CD4-positive, alpha-beta T cell treated with Interleukin-4 for 4 hours (primary cell): ENCODE measurements at places on chromosomes 16 and 17.

DNA sequence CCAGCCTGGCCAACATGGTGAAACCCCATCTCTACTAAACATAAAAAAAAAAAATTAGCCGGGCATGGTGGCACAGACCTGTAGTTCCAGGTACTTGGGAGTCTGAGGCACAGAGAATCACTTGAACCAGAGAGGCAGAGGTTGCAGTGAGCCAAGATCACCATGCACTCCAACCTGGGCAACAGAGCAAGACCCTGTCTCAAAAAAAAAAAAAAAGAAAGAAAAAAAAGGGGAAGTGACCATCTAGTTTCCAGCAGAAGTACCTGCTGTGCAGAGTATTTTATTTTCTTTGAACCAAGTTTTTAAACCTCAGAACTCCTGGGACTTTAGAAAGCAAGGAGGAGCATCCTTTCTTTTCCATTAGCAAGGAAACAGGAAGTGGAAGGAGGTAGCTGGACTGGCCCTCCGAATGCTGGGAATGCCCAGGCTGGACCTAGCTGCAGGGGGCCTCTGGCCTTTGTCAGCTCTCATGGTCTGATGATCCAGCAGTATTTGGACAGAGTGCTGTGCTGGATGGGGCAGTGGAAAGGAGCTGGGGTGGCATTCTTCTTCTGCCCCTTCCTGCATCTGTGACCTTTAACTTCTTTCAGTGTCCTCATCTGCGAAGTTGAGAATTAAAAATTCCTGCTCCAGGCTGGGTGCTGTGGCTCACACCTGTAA is 6.6 kb downstream of the GID4 start:
- no peak for DNase-seq

DNA sequence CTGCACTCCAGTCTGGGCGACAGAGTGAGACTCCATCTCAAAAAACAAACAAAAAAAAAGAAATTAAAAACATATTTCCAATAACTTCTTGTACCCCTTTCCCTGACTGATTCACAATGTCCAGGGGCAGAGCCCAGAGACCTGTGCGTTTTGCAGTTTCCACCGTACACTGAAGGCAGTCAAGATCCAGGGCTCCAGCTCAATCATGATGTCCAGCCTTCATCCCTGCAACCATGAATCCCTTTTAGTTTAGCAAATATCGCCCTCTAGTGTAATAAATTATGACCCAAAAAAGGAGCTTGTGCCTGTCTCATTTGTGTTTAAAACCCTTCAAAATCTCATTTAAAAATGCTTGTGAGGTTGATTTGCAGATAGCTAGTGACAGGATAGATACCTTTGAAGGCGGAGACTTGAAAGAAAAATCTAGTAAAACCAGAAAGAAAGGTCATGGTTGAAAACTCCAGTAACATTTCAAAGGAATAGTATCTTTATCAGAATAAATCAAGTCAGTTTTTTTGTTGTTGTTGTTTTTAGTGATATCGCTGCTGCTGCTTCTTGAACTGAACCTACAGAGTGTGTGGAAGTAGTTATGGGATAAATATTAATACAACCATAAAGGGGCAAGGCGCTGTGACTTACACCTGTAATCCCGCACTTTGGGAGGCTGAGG is 3.7 kb upstream of the ERN1 start:
- DNase-seq, result peak; percentile 73

GRCh38 chr17:27442702-27443101 is 13.5 kb upstream of the KSR1 start:
- no peak for DNase-seq

GRCh38 chr17:19943026-19943425 is 34.6 kb downstream of the AKAP10 start:
- no peak for DNase-seq

GRCh38 chr16:83737729-83738354 is 69.9 kb upstream of the HSBP1 start:
- DNase-seq, result no peak

GRCh38 chr16:58098207-58099096 is 30.7 kb downstream of the CFAP20 start:
- DNase-seq, result no peak

DNA sequence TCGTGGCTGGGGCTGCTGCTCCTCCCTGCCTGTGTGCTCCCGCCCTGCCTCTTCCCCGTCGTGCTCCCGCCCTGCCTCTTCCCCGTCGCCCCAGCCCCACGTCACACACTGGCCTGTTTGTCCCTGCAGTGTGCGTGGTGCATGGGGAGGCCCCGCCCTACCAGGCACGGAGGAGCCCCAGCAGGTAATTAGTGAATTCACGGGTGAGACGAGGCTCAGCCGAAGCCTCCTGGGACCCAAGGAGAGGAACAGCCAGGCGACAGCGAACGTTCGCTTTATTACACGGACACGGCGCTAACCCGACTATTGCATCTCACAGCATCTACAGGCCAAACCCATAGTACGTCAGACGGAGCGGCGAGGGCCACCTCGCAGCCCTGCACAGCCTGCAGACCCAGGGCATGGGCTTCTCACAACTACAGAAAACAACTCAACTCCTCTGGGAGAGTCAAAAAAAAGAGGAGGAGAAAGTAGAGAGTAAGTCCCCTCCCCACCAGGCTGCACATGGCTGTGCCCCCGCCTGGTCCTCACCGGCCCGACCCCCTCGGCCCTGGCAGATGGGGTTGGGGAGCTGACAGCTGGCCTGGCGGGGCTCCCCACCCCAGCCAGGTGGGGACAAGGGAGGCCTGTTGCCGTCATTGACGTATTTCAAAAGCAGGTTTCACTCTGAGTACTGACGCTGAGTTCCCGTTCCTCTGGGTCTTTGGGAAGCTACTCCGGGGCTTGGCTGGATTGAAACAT is 4.3 kb upstream of the PABPN1L start:
- DNase-seq, result no peak

GRCh38 chr16:64858076-64858475 is 263.8 kb downstream of the CDH11 start:
- DNase-seq, result no peak

- DNase-seq, result peak; percentile 94
Measured at GRCh38 chr17:35046740-35047283, 16.7 kb downstream of the RFFL start.

GRCh38 chr16:67147437-67148140 is 3.2 kb downstream of the B3GNT9 start:
- DNase-seq, result no peak

- DNase-seq, result no peak
Measured at GRCh38 chr17:82596837-82597672, 51.2 kb downstream of the WDR45B start.

GRCh38 chr17:15444805-15445204 is 22.6 kb downstream of the CDRT4 start:
- no peak for DNase-seq

DNA sequence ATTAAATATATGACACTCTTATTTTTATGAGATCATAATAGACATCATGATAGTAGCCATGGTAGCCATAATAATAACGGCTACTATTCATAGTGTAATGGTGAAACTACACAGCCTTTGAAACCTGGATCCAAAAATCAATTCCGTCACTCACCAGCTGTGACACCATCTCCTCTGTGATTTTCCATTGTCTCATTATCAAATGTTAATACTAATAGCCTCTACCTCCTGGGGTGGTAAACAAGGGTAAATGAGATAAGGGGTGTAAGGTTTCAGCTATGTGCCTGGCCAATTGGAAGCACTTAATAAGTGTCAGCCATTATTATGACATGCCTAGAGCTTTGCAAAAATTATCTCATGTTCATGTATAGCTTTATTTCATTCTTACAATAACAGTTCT is 88.6 kb downstream of the CACNG3 start:
- DNase-seq, result no peak

- DNase-seq, result no peak
Measured at GRCh38 chr17:65470783-65471182, 90.7 kb downstream of the AXIN2 start.

DNA sequence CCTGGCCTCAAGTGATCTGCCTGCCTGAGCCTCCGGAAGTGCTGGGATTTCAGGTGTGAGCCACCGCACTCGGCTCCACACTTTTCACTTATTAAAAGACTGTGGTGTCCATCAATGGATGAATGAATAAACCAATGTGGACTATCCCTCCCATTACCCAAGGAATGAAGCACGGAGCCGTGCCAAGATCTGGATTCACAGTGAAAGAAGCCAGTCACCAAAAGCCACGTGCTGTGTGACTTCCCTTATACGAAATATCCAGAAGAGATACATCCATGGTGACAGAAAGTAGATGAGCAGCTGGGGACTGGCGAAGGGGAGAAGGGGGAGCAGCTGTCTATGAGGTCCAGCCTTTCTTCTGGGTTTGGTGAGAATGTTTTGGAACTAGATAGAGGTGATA is 48.2 kb upstream of the STH start:
- no peak for DNase-seq

DNA sequence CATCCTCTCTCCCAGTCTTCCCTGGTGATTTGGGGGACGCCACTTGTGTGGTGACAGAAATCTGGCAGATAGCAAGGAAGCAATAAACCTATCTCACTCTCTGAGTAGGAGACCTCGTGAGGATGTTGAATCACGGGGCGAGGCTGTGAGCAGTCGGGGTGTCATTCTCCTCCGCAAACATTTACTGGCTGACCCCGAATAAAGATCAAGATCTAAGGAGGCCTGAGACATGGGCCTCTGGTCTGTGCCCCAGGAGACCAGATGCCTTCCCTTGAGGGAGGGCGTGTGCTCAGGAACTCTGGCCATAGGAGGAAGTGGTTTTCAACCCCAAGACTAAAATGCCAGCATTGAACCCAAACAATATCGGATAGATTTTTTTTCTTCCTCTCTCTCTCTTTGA is 53.1 kb downstream of the FOXL1 start:
- no peak for DNase-seq

DNA sequence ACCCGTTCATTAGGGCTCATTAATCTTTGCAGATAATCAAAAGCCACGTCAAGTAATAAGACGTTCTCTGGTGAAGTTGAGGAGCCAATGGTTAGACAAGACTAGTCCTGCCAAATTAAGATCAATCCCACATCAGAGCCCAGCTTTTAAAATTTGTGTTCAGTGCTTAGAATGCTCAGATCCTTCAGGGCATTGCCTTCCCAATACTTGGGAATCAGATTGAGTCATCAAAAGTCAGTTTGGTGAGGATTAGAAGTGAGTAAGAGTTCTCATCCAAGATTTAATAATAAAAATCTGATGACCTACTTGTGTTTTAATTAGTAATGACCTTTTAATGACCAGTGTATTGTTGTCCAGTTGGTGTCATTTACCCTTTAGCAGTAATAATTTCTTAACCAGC is 19.8 kb downstream of the MAP2K4 start:
- no peak for DNase-seq

GRCh38 chr16:13021996-13022395 is 120.6 kb downstream of the SHISA9 start:
- DNase-seq, result no peak

DNA sequence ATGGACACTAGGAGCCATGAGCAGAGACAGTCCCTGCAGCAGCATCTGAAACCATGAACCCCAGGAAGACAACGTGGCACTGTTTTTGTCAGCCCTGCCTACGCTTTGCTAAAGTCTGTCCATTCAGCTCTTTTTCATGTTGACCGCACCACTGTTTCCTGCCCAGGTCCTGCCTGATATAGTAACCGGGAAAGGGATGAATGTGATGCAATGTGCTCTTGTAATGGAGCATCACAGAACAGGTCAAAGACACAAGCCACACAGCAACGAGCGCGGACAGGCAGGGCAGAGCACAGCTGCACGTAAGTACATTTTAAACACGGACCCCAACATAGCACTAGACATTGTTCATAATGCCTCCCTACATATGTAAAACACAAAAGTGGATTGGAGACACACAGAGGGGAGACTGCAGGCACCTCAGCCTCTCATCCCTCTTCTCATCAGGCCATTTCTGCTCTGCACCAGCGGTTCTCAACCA is 16.9 kb upstream of the TNFRSF13B start:
- peak; percentile 6 for DNase-seq

DNA sequence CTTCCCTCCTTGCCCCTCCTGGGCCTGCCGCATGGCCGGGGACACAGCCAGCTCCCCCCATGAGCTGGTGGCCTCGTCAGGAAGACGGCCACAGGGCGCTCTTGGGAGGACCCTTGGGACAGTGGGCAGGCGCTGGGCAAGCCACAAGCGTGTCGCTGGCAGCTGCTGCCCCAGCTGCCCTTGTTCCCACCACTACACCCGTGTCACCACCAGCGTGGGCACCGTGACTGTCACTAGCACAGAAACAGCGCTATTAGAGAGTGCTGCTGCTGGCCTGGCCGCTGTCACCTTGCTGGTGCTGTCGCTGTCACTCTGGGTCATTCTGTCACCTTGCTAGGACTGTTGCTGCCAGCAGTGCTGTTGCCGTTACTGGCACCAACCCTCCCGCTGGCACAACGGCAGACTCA is 47.2 kb downstream of the ZFPM1 start:
- DNase-seq, result no peak

GRCh38 chr17:4583782-4584100 is 588 bp upstream of the SMTNL2 start:
- no peak for DNase-seq

DNA sequence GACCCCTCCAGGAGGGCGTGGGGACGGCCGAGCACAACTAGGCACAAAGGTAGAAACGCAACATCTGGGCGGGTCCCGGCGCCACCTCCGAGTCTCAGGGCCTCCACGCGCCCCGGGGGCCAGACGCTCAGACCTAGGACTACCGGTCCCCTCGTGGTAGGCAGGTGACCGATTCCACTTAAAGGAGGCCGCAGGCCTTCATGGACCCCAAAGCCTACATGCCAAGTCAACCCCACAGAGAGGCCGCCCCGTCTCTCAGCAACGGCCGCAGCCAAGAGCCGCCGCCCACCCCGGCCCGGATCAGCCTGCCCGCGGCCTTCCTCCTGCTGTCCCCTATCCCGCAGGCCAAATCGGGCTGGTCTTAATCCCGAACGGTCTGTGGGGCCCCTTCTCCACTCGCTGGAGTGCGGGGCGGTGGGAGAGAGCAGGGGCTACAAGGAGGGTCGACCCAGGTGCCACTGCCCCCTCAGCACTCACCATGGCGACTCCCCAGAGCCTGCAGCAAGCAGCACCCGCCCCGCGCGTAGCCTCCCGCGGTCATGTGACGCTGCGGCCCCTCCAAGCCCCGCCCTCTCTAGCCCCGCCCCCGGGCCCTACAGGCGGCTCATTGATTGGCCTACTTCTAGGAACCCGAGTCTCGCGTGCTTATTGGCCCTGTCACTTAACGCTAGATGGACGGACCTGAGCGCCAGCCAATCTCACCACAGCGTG is at the start of gene VPS35:
Gene VPS35 (minus strand): TSS at position 525 of the 711 bp plus-strand sequence. CDS start 45 bp downstream, at position 480.
- DNase-seq, result peak; percentile 99

GRCh38 chr17:77315551-77316190 is 174.9 kb downstream of the SEC14L1 start:
- DNase-seq, result no peak

DNA sequence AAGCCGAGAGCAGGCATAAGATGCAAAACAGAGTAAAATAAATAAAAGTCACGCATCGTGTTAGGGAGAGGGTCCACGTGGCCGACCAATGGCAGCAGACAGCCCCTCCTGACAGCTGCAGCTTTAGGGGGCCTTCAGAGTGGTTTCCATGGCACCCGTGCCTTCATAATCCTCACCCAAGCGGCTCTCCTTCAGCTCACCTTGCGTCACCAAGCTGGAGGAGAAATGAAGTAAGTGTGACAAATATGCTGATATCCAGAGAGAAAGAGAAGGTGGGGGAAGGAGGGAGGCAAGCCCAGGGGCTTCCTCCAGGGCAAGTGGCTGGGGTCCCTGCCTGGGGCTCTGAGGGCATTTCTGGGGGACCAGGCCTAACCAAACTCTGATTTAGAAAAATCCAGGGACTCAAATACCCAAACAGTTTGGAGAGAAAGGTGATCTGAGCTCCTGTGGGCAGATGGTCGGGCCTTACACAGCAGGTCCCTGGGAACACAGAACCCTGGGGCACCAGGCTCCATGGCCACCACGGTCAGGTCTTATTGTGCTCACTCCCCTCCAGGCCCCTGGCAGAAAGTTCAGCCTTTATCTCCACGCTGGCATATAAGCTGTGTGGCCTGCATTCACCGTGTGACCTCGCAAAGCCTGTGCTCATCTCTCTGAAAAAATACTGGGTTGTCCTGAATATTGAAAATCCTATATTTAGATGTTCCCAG is 80.7 kb upstream of the TNRC6C start:
- no peak for DNase-seq
